ENCODE measurements at places on chromosomes 6 and 20.

- DNase-seq, result no peak
Observed at GRCh38 chr6:6915813-6916547, 191.8 kb upstream of the RREB1 start.

- DNase-seq, result no peak
Observed at GRCh38 chr6:164505425-164505824, 804.0 kb downstream of the C6orf118 start.

- DNase-seq, result peak; percentile 44
Observed at GRCh38 chr6:29887330-29887818, 55.0 kb upstream of the HLA-A start.

- no peak for DNase-seq
Observed at GRCh38 chr20:51409192-51409880, 133.2 kb downstream of the NFATC2 start.

DNA sequence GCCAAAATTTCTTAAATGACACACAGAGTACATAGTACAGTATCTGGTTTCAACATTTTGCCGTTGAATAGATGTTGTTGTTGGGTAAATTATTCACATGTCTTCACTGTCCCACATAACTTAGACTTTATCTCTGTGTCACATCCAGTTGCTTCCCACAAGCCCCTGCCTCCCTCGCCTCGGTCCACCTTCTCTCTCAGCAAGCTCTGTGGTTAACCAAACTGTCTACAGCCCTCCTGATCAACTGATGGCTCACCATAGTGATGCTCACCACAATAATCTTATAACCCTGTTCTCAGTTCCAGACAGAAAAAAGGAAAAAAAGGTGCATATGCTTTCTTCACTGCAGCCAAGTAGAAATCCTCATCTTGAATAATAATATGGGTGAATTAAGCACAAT, 23.0 kb downstream of the IL17F start:
- peak; percentile 71 for DNase-seq

DNA sequence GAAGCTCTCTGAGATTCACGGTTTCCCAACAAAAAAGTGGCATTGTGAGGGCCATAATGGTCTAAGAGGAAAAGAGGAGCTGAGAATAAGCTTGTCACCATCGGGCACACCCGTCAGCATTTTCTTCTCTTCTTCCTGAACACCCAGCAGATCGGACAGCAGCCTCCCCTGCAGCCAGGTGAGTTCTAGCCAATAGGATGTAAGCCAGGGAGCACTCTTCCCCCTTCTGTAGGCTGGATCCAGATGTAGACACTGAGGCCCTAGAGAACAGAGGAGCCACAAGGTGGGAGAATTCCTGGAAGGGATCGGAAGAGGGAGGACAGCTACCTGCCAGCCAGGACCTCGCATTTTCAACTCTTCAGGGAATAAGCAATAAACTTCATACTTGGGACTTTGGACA, 228.0 kb downstream of the SYNDIG1 start:
- DNase-seq, result no peak

GRCh38 chr6:88179692-88180091, 13.5 kb upstream of the CNR1 start:
- no peak for DNase-seq

GRCh38 chr6:125259354-125259736, 42.4 kb downstream of the HDDC2 start:
- no peak for DNase-seq

DNA sequence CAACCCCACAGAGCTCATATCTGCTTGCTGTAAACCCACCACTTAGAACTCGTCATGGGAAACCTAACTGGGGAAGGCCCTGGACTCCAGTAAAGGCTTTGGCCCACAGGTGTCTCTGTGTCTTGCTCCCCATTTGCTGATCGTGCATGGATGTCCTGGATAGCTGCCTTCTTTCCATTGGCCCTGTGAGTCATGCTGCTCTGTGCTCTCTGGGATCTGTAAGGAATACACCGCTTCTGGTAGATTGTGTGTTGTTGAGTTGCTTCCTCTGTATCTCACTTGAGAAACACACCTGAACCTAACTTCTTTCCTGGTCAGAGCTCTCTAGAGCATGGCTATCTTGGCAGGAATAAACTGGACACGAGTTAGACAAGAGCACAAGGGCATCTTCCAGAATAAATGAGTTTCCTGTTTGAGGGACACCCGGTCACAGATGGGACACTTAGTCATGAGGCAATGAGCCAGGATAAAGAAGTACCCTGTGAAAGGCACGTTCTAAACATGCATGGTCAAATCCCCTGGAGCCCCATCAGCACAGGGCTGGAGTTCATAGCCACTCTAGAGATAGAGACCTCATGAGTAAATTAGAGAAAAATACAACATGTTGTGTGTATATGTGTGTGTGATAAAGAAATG, 99.6 kb upstream of the TMEM170B start:
- no peak for DNase-seq

DNA sequence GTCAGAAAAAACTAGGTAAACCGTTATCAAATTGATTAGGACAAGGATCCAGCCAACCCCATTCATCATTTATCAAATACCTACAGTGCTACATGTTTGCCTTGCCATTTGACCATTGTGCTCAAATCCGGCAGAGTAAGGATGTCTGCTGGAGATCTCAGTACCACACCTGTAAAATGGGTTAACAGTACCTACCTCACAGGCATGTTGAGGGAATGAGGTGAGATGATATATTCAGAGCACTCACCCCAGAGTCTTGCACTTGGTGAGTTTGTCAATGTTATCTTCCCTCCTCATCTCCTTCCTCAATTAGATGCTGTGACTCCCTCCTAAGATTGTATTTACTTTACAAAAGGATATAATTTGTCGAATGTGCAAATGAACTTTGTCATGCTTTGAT, 54.5 kb upstream of the DSP start:
- DNase-seq, result no peak

DNA sequence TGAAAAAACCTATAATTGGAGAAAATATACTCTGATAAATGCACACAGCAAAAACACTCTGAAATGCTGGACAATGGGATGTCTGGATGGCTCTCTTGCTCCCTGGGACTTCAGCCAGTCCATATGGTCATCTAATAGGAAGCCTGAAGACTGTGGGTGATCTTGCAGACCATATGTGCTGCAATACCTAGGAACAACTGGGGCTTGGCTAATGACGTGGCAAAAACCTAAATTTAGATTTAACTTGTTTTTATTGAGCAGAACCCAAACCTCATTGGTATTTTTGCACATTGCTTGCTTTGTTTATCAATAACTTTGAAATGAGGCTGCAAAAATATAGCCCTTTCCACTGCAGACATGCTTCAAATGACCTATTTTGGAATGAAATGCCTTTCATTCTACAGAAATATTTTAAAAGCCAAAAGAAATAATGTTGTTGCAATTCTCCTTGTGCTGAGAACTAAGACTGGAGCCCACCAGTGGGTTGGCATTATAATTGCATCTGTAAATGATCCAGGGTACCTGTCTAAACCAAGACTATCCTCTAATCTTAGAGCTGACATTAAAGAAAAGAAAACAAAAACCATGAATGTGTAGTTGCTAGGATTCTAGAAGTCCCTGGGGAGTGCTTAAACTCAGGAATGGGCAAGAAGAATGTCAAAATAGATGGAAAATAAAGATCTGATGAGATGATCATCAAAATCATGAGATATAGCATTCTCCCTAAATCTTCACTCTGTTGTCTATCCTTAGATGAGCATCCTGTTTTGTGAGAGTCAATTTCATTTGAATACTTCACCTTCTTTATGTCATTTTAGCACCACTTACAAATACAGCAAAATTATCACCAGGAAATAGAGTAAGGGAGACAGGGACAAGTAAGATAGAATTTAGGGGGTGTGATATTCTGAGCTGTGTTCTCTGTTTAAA, 152.1 kb upstream of the RIMS1 start:
- DNase-seq, result no peak

DNA sequence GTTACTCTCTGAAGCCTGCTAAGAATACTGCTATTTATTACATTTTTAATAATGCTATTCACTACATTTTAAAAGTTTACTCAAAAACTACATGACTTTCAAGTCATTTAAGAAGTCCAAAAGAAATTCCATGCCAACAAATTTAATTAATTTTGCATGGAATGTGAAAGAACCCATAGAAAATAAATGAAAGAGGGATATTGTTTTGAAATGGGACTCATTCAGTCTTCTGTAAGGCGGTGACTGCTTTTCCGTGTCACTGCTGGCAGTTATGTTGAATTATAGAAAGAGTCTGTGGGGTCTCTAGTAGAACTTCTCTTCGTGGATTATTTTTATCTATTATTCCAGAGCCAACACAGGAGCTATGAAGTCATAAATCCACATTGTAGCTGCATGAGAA, 211.2 kb downstream of the LAMA2 start:
- no peak for DNase-seq

DNA sequence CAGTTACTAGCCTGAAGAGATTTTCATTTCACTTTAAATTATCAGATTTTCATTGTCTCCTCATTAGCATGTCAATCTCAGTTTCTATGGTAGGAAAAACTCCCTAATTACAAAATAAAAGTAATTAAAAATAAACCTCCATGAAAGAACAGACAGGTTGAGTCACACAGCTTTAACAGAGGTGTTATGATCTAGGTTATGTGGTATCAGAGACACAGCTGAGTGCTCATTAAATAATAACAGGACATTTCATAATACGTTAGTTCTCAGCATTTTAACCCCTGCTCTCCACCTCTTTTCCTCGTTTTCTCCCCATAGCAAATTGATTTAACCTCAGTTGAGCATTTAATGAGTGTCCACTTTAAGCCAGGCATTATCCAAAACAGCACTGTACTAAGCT, 21.9 kb downstream of the TPBG start:
- no peak for DNase-seq

- DNase-seq, result no peak
Observed at GRCh38 chr20:10200330-10200729, 18.3 kb upstream of the SNAP25 start.

GRCh38 chr6:149471801-149472200, 13.0 kb downstream of the ZC3H12D start:
- DNase-seq, result no peak

- DNase-seq, result no peak
Observed at GRCh38 chr6:110949679-110950285, 8.7 kb upstream of the GTF3C6 start.

- DNase-seq, result no peak
Observed at GRCh38 chr20:17557675-17558006, 12.2 kb upstream of the DSTN start.

- no peak for DNase-seq
Observed at GRCh38 chr6:84007871-84008270, 25.7 kb upstream of the MRAP2 start.
